ENCODE measurements at places on chromosomes 16 and 17. TPM values are rescaled to one million over a fixed set of nuclear protein-coding genes. Genes with fewer than 3 reads are reported as not detected.

Gene CCDC154
- 0.41 TPM for total RNA-seq

DNA sequence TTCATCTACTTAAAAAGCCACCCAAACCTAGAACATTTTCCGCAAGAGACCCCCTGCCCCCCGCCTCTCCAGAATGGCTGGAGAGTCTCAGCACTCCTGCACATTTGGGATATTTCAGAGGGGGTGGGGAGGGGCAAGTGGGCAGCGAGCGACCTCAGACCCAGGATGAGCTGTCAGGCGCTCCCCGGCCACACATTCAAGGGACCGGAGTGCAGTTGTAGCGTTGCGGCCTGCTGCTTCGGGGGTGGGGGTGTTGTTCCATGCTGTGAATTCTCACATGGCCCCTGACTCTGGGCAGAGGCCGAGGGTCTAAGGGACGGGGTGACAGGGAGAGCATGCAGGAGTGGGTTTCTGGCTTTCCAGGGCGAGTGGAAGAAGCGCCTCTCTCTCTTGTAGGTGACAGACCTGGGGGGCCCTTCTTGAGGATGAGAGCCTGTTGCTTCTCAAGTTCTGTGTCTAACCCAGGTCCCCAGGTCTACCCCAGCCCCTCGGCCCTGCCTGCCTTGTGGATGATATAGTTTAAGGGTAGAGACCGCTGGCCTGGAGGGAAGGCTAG is 231.2 kb downstream of the SEC14L1 start:
- no peak for DNase-seq

DNA sequence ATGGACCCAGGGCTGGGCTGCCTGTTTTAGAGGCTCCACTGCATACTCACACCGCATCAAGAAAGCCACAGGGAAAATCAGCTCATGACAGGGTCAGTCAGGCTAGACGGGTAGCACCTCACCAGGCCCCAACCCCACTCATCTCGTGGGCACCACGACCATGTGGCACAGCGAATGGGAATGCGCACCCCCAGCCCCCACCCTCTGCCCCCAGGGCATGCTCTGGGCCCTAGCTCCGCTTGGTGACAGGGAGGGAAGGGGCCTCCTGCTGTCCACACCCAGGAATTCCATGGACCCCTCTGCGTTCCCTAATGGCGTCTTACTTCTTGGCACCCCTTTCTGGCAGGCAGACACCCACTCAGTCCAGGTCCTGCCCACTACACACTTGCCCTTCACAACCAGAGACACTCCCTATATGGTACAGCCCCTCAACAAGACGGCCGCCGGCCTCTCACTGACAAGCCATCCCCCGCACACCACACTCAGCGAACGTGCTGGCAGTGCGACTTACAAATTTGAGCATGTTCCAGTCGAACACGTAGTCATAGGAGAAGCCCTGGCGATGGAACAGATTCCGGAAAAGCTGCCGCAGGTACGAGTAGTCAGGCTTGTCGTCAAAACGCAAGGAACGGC is 22.1 kb downstream of the SLC16A3 start:
- DNase-seq = no peak

DNA sequence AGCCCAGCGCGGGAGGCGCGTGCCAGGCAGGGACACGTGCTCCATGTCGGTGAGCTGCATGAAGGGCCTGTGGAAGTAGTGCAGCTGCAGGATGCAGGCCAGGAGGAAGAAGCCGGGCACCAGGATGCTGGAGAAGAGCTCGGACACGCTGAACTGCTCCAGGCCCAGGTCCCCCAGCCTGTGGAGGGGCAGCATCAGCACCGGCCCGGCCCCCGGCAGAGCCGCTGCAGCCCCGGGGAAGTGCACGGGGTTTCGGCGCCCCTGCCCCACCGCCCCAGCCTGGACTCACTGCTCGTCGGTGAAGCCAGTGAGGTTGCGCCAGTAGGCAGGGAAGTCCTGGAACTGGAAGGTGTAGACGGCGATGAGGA is 28.0 kb downstream of the CTU2 start:
- no peak for DNase-seq

Gene NPB
- 1.2 TPM for total RNA-seq

Gene FOXN1
- total RNA-seq = not detected

DNA sequence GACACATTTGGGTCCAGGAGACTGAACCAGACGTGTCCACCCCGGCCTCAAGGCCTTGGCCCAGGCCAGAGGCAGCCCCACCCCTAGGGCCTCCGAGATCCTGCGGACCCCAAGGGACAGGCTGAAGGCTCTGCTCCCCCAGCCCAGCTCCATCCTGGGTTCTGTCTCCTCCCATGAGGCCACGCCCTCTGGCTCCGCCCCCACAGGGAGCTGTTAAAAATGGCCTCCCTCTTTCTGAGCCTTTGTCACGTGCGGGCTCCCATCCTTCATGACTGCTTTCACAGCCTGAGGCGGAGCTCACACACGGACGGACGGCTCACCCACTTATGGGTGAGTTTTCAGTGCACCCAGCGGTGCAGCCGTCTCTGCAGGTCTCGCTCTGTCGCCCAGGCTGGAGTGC is 6.5 kb upstream of the CACNA1H start:
- no peak for DNase-seq

- no peak for DNase-seq
Measured at GRCh38 chr17:35742896-35743477, 10.1 kb downstream of the GAS2L2 start.

GRCh38 chr16:12350945-12351344 is 374.4 kb downstream of the SNX29 start:
- no peak for DNase-seq

DNA sequence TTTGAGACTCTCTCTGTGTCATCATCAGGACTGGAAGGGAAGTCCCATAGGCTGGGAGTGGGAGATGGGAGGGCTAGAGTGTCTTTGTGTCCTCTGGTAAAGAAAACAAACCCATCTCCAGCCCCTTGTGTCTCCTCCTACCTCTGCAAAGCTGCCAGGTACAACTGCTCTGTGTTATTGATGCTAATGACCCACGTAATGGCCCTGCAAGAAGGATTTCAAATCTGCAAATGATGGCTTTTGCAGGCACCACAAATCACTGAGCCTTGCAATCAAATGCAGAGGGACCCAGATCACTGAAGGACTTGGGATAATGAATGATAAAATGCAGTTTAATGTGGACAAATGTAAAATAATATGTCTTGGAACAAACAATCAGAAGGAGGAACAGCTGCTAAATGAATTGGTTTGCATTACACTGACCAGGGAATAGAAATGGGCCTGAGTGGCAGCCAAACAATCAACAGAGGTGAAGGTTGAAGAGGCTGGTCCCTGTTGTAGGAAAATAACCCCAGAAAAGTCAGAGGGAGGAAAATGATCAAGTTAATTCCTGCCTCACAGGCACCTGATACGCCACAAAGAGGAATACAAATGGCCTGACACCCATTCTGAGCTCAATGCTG is 425.1 kb downstream of the UTP18 start:
- no peak for DNase-seq

DNA sequence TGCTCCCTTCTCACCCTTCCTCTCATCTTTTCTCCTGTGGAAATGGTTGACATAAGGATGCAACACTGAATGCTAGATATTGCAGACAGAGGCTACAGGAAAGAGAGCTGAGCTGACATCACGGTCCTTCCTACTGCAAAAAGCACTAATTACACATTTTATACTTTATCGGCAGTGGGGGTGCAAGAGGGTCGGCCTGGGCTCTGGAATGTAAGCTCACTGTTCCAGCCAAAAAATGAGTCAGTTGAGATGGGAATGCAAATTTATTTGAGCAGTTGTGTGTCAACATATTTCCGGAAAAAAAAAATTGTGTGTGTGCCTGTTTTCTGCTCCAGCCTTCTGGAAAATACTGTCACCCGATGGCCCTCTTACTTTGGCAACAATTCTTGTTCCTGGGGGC is 14.1 kb upstream of the MRTFB start:
- DNase-seq = no peak

Gene SYT17
- 8.2 TPM for total RNA-seq

- DNase-seq = no peak
Measured at GRCh38 chr16:27529962-27530361, 19.8 kb downstream of the GTF3C1 start.

Gene PPL
- 0.82 TPM for total RNA-seq

DNA sequence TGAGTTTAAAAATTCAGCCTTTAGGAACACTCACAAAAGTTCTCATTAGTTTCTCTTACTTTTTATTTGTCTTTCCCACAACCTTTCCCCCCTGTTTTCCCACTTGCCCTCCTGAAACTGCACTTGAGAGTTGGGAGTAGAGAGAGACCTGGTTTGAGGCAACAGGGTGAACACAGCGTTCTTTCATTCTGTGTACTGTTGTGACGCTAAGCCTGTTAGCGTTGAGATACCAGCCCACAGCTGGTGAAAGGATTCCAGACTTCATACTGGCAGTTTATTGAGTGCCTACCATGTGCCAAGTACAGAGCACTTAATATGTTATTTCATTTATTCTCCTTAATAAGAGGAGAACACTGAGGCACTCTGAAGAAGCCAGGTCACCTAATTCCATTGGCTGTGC is 10.3 kb downstream of the TNRC6C start:
- DNase-seq = no peak

Gene MYH13
- not detected for total RNA-seq

- peak; percentile 64 for DNase-seq
Measured at GRCh38 chr17:67994817-67995569, 1.3 kb downstream of the C17orf58 start.

GRCh38 chr16:86199871-86200695 is 301.1 kb downstream of the IRF8 start:
- no peak for DNase-seq

DNA sequence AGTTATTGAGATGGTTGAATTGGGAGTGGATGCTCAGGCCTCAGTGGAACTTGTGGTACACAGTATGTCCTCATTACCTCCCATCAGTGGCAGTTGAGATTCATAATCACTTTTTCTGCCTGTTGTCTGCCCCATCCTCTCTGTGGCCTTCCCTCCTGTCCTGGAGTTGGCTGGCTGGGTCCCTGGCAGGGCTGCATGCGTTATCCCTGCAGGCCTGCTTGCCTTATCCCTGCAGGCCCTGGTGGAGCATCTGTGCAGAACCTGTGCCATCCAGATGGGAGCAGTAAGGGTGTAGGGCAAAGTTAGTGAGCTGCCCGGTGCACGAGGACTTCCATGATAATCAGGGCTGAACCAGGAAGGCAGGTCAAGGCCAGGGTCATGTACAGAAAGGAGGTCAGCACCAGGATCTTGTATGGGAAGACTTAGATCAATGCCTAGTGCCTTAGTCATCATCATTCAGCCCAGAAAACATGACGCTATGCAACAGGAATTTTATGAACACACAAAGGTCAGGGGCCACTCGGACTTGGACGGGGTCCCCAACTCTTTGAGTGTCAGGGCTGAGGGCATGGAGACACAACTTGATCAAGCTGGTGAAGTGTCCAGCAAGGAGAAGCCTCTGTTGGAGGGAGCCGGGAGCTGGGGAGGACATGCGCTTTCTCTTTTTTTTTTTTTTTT is 47.2 kb downstream of the ABCC1 start:
- no peak for DNase-seq

DNA sequence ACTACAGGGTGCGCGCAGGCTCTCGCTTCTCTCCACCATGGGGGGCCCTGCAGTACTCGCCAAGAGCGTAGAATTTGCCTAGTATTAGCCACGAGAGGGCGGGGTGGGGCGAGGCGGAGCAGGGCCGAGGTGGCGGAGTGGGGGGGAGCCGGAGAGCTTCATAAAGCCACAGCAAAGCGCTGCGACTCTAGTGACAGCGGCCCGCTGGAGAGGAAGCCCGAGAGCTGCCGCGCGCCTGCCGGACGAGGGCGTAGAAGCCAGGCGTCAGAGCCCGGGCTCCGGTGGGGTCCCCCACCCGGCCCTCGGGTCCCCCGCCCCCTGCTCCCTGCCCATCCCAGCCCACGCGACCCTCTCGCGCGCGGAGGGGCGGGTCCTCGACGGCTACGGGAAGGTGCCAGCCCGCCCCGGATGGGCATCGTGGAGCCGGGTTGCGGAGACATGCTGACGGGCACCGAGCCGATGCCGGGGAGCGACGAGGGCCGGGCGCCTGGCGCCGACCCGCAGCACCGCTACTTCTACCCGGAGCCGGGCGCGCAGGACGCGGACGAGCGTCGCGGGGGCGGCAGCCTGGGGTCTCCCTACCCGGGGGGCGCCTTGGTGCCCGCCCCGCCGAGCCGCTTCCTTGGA is at the start of gene TBX21:
TBX21 (plus strand) TSS at position 190 of the 627 bp plus-strand sequence; CDS start at position 409, 219 bp downstream.
- peak; percentile 52 for DNase-seq

Gene POLG2
- total RNA-seq = 13.5 TPM

Gene KCNG4
- not detected for total RNA-seq

Gene AANAT
- total RNA-seq = not detected

DNA sequence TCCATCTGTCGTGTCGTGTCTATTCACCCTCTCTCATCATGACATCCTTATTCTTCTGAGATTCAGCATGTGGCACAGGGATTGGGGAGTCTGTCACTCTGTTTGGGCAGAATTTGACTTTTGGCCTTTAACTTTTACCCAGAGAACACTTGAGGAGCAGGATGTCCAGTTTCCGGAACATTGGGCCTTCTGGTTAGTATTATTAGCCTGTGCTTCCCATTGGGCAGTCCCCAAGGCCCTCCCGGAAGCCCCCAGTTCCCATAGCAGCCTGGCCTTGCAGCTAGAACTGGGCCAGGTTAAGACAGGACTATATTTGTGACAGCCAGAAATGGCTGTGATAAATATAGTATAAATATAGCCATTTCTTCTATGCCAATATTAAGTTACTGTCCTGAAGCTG is 9.6 kb downstream of the SCN4A start:
- DNase-seq = no peak

DNA sequence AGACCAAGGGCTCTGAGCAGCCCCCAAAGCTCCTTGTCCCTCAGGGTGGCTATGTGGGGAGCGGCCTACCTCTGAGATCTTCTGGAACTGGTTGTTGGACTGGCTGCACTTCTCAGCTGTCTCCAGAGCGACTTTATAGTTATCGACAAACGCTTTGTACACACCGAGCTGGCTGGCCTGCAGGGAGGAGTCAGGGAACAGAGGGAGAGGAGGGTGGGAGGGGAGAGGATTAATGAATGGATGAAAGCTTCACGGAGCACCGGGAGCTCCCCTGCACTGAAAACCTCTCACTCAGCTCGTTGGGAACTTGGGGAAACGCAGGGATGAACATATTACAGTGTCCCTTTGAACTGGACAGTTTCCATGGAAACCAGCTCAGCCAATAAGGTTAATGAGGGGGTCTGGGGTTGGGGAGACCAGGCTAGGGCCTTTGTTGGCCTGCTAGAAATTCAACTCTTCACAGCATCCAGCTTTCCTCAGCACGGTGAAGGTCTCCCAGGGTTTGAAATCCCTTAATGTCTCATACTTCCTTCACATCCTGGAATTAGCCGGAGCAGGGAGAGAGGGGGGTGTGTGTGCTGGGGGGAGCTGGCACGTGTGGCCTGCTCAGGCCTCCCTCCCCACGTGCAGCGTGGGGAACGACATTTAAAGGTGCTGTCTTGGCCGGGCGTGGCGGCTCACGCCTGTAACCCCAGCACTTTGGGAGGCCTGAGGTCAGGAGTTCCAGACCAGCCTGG is 86.7 kb downstream of the TIMM22 start:
- DNase-seq = no peak

Gene SLC22A31
- total RNA-seq = not detected

GRCh38 chr16:61324044-61324443 is 712.2 kb downstream of the CDH8 start:
- DNase-seq = no peak

- no peak for DNase-seq
Measured at GRCh38 chr17:77246110-77247047, 105.6 kb downstream of the SEC14L1 start.

Data from frontal cortex (tissue), 4 donors.